ENCODE measurements at places on chromosomes 2 and 18.

GRCh38 chr18:36511791-36512352 lies 214.4 kb downstream of the FHOD3 start:
- no peak for DNase-seq

DNA sequence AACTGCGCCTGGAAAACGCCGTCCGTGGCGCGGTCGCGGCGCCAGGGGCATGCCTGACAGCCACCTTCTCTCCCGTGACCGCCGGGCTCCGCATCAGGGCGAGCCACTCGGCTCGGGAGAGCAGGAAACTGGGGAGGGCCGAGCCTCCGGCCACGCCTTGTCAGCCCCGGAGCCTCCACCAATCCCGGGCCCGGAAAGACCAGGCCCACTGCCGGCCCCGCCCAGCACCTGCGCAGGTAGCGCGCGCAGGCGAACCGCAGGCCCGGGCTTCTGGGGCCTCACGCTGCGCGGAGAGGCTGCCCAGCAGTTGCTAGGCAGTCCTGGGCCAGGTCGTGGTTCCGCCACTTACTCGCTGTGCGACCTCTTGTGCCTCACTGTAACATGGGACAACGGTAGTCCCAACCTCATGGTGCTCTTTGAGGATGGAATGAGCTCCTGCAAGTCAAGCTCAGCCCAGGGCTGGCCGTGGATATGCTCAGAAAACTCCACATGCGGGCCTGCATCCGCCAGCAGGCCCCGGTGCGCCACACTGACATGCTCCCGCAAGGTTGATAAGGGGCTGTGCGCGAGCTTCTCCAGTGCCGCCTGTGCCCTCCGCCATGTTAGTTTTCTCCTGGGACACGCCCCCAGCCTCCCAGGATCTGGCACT lies 97.1 kb downstream of the INHBB start:
- peak; percentile 12 for DNase-seq

DNA sequence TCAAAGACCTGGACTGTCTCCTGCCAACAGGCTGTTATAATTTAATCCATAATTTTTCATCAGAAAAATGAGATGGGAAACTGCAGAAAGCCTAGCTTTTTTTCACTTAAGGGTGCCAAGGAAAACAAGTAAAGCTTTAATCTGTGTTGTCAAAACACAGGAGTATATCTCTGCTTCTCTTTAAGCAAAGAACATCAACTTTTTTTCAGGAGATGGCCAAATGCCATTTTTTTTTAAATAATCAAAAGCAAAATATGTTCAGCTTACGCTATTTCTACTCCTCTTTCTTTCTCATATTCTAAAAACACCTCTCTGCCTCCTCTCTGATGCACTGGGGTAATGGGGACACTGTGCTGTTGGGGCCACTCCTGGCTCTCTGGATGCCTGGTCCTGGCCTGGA lies 73.1 kb upstream of the NXPH2 start:
- DNase-seq = no peak

- DNase-seq = no peak
These were observed 23.4 kb upstream of the TNS1 start for GRCh38 chr2:218026244-218026643.

DNA sequence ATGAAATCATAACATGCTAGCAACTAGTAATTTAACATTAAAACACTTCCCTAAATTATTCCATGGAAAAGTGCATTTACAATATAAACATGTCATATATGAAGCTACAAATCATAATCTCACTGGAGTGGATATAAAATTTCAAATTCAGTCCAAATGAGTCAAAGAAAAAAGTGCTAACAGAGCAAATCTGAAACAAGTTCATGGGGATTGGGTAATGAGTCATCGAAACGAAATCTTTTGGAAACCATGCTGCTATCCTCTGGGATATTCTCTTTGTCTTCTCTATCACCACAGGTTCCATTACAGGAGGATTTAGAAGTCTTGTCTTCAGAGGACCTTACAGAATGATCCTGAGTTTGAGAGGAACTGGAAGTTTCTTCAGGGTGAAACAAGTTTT lies 34.1 kb downstream of the STK17B start:
- no peak for DNase-seq

GRCh38 chr2:166841152-166841551 lies 47.1 kb upstream of the XIRP2 start:
- no peak for DNase-seq

DNA sequence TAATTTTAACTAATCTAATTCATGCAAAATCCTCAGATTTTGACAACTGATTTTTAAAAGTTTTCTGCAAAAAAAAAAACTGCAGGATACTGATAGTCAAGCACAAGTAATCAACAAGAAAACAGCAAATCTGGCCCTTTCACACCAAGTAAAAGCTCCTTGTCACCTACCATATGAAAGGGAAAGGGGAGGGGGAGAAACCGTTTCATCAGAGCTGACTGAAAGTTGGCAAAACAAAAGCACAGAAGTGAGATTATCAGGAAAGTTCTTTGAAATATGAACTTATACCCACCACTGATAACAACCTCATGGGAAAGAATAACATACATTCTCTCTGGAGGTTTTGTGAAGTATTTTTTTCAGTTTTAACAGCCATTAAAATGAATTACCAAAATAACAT lies 38.7 kb downstream of the ZNF521 start:
- DNase-seq = no peak

DNA sequence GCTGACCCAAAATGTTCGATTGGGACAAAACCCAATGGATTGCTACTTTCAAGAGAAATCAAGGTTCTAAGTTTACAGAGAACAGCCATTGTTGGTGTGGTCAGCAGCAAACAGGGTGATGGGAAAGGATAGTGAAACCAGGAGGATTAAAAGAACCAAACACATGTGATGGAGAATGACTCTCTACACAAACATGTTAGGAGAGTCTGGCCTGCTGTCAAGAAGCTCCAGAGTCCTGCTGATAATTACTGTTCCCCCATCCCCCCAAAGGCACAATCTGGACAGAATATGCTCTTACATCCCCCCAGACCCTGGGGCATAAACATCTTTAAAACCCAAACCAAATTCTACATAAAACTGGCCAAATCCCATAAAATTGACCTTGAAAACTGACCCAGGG lies 32.0 kb upstream of the ACYP2 start:
- no peak for DNase-seq

GRCh38 chr2:186959486-186959885 lies 110.5 kb upstream of the ZSWIM2 start:
- no peak for DNase-seq

- no peak for DNase-seq
These were observed 200.4 kb downstream of the CTNNA2 start for GRCh38 chr2:79713131-79713785.

GRCh38 chr2:55164534-55165480 lies 67.3 kb downstream of the CLHC1 start:
- no peak for DNase-seq

- no peak for DNase-seq
These were observed 174.4 kb downstream of the NCKAP5 start for GRCh38 chr2:133393895-133394294.

DNA sequence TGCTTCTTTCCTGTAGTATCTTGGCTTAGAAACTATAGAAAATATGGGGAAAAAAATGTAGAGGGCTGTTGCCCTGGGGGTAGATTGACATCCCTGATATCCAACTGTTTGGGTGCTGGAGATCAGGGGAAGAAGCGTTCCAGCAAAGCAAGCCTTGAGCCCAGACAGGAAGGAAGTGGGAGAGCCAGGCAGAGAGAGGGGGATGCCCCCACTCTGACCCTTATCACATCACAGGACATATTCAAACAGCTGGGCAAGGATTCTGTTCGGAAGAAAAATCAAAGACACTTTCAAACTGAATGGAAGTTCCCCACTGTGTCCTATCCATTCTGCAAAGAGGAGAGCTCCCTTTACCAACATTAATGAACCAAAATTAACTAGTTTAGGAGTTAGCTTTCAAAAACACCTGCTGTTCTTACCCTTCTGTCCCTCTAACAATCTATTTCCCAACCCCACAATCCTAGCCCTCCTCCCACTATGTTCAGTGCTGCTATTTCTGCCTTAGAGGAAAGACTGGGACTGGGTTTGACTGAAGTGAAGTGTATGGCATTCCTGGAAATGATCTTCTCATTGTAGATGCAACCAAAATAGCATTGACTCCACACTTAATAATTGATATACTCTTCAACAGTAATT lies 16.9 kb upstream of the KCNG3 start:
- DNase-seq = no peak

- no peak for DNase-seq
These were observed 9.7 kb downstream of the FAM98A start for GRCh38 chr2:33589444-33589843.

DNA sequence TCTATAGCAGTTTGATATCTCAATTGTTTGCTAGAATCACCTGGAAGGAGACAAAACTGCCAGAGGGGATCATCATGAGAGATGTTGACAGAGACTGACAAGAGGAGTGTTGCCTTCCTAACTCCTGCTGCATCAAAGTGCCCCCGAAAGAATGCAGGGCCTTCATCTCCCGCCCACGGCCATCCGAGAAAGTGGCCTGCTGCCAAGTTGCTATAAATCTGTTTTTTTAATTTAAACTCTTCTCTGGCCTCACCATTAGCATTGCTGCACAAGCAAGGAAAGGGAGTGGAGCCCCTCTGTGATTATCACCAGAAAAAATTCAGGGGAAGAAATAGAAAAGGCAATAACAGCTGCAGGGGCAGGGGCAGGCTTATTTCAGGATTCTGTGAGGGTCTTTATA lies 238.1 kb upstream of the EPHA4 start:
- no peak for DNase-seq

DNA sequence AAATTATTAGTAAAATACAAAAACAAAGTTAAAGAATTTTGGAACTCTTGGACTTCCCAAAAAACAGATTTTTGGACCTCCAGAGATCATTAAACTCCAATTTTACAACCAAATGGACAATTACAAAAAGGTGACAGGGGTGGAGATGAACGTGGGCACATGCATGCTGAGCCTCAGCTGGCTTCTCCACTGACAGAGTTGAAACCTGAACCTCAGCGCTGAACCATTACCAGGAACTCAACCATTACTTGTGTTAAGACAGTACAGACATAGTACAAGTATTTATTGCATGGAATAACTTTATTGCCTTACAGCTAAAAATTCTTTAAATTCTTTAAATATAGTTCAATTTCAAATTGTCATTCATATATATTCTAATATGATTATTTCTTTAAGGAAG lies 33.0 kb upstream of the KIDINS220 start:
- DNase-seq = no peak

GRCh38 chr2:162381851-162382250 lies 37.9 kb downstream of the GCA start:
- DNase-seq = no peak

GRCh38 chr2:176582990-176583481 lies 313.8 kb downstream of the MTX2 start:
- no peak for DNase-seq
